ENCODE measurements at places on chromosomes 13 and 19.

DNA sequence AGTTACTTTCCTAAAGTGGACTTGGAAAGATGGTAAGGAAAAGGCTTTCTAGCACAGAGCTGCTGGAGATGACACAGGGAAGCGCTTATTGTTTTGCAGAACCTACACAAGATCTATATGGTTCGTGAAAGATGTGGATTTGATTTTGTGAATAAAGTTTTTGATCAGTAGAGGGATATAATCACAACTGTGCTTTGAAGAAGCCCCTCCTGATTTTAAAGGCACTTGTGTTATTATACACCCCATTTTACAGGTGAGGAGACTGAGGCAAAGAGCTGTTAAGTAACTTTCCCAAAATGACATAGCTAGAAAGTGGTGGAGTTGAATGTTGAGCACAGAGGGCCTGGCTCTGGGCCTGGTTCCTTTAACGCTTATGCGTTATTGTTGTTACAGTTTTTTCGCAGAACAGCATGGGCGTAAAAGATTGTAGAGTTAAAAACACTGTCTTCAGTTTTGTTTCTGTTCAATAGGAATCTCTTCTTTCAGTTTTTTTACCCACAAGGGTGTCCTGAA lies 1.4 kb downstream of the TDRD3 start:
- DNase-seq: no peak

DNA sequence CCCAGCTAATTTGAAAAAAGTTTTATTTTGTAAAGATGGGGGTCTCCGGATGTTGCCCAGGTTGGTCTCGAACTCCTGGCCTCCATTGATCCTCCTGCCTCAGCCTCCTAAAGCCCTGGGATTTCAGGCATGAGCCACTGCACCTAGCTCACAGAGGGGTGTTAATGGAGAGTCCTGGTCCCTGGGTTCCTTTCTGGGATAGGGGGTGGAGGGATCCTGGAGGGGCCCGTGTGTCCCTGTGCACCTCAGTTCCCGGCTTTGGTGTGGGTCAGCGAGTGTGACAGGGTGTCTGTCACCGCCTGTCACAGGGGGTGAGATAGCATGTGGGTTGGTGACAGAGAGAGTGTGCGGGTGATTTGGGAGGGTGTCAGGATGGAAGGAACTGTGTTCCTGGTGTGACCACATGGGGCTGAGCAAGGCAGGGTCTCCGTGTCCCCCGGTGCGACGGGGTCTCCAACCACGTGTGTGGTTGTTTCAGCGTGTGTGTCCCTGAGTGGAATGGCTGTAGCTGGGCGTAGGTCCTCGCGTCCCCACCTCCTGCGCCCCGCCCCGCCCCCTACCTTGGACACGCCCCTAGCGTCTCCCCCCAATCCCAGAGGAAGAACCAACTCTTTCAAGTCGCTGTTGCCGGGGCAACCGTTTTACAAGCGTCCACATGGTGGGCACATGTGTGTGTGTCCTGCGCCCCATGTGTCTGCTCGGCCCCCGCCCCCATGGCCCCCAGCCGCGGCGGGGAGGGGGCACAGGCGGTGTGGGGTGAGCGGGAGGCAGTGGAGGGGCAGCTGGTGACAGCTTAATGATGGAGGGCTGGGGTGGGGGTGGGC lies 2.9 kb upstream of the NRTN start:
- DNase-seq: no peak

DNA sequence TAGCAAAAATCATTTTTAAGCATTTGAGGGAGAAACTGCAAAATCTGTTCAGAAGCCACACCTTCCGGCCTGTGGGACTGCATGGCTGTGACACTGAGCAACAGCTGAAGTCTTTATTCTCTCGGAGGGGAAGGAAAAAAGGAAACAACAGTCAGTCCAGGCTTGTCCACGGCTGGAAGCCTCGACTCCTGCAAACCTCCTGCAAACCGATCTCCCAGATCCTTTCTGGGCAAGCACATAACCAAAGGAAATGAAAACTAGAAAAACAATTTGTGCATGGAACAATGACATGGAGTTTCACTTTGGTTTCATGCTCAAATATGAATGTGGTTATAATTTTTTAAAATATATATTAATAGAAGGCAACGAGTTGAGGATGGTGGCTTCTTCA lies 1.0 kb downstream of the COL4A1 start:
- DNase-seq: no peak

DNA sequence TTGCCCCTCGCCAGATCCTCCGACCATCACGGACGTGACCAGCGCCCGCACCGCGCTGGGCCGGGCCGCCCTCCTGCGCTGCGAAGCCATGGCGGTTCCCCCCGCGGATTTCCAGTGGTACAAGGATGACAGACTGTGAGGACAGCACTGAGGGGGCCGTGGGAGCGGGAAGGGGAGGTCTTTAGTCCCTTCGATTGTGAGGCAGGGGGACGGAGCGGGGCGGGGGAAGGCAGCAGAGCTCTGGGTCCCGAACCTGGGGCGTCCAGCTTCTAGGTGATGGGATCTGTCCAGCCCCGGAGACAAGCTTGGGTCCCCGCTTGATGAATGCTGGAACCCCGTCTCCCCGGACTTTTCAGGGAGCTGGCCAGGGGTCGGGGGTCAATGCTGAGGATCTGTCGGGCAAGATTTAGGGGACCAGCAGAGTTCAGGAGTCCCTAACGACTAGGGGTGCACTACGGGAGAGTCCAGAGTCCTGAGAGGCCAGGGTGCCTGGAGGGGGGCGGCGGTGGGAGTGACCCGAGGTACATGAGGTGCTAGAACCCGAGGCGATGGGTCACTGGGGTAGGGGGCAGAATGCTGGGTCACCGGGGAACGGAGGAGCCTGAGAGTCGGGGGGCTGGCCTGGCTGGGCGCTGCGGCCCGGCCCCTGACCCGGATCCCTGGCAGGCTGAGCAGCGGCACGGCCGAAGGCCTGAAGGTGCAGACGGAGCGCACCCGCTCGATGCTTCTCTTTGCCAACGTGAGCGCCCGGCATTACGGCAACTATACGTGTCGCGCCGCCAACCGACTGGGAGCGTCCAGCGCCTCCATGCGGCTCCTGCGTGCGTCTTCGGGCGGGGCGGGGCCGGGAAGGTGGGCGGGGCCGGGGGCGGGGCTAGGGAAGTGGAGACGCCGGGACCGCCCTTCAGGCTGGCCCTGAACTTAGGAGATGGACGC lies 14.6 kb downstream of the VSIG10L start:
- DNase-seq: no peak

GRCh38 chr13:39786091-39786490 lies 130.6 kb downstream of the COG6 start:
- no peak for DNase-seq

Measured in esophagus muscularis mucosa (tissue), 4 donors.